ENCODE measurements at places on chromosomes 12 and 14.
A peak's percentile ranks its signal among the peaks of the same experiment; 100 is the strongest.

DNA sequence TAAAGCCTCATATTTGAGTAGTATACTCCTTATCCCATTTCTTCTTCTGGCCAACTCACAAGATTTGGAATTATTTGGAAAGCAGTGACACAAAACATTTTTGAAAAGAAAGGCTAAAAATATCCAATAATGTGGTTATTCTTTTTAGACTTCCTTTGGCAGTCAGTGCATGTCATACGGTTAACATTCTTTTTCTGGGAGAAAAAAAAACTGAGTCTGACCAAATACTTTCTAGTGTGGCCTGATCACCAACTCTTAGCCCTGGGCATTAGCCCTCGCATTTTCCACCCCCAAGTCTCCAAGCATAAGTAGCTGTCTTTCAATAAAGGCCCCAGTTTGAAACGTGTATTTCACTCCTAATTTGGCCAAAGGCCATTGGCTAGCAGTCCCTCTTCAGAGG is 5.9 kb downstream of the RASSF3 start:
- DNase-seq: no peak

- no peak for DNase-seq
Measured at GRCh38 chr12:111864913-111865312, 22.9 kb downstream of the MAPKAPK5 start.

GRCh38 chr14:92456215-92457015 is 57.2 kb upstream of the RIN3 start:
- DNase-seq: peak; percentile 48

GRCh38 chr12:50039151-50039835 is 14.0 kb upstream of the RACGAP1 start:
- peak; percentile 85 for DNase-seq

- DNase-seq: no peak
Measured at GRCh38 chr12:101459642-101460346, 15.3 kb upstream of the SPIC start.

GRCh38 chr12:124551268-124552144 is 15.9 kb downstream of the NCOR2 start:
- no peak for DNase-seq

Measured in neuronal stem cell (in vitro differentiated cells).